ENCODE measurements at places on chromosomes 13 and 19.

GRCh38 chr19:16051254-16052025, 24.9 kb upstream of the TPM4 start:
- DNase-seq, result no peak

GRCh38 chr19:50416034-50416977, 2.4 kb upstream of the SPIB start:
- DNase-seq, result no peak

- DNase-seq, result no peak
Observed at GRCh38 chr19:41801031-41801430, 4.6 kb downstream of the CEACAM3 start.

DNA sequence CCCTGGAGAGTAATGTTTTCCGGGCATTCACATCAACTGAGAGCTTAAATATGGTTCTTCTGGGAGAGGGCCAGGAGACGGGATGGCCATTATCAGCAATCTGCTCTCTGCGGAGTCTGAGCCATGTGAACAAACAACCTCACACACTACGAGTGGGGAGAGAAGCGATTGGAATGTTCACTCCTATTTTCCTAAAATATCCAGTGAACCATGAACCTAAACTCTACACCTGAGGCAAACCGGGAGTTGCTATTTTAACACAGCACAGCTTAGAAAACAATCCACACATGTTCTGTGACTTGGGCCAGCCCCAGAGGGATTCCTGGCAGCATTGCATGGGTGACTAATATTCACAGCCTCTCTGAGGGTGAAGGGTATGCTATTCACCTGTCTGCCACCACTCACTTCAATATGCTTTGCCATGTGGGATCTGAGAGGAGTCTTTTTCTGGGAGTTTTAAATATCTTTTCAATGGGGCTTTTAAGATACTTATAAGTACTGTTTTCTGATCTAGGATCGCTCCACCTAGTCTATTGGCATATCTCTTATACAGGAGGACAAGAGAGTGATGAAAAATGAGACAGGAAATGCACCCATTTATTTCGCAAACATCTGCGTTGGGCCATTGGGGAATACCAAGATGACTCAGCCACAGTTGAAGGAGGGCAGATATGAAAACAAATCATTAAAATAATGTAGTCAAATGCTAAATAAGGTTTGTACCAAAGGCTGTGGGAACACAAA, 72.6 kb upstream of the SERP2 start:
- DNase-seq, result no peak

DNA sequence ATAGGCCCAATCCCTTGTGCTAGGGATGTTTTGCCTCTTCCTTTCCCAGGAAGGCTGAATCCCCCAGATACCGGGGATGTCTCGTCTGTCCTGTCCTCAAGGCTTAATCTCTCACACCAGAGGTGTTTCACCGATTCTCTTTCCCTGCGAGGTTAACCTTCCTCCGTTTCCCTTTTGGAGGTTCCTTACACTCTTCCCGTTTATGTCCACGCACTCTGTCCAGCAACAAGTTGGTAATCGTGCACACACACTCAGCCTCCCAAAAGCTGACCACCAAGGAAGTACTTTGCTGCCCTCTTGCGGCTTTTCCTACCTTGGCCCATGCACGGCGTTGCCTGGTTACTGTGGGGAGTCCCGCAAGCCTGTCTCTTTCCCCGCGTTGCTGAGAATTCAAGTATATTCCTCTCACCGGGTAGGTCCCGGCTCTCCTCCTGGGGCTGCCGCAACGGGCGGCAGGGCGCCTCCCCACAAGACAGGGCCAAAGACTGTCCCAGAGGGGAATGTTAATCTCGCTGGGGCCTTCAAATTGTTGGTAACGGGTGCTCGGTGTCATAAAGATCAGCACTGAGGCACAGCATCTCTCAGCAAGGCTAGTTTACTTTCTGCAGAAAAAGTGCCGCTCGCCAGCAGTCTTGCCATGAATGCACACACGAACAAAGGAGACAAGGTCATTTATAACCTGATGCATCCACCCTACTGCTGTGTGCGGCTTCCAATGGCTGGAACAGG, 36.7 kb upstream of the CD177 start:
- no peak for DNase-seq

DNA sequence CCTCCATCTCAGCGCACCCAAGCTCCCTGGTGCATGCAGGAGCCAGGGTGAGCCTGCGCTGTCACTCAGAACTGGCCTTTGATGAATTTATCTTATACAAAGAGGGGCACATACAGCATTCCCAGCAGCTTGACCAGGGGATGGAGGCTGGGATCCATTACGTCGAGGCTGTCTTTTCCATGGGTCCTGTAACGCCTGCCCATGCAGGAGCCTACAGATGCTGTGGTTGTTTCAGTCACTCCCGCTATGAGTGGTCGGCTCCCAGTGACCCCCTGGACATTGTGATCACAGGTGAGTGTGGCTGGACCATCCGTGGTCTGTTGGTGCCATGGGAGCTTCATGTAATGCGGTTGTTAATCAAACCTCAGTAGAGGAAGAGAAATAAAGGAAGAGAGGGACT, 33.0 kb downstream of the LAIR2 start:
- DNase-seq, result no peak

GRCh38 chr13:29125934-29126424, 305.8 kb downstream of the MTUS2 start:
- DNase-seq, result no peak

DNA sequence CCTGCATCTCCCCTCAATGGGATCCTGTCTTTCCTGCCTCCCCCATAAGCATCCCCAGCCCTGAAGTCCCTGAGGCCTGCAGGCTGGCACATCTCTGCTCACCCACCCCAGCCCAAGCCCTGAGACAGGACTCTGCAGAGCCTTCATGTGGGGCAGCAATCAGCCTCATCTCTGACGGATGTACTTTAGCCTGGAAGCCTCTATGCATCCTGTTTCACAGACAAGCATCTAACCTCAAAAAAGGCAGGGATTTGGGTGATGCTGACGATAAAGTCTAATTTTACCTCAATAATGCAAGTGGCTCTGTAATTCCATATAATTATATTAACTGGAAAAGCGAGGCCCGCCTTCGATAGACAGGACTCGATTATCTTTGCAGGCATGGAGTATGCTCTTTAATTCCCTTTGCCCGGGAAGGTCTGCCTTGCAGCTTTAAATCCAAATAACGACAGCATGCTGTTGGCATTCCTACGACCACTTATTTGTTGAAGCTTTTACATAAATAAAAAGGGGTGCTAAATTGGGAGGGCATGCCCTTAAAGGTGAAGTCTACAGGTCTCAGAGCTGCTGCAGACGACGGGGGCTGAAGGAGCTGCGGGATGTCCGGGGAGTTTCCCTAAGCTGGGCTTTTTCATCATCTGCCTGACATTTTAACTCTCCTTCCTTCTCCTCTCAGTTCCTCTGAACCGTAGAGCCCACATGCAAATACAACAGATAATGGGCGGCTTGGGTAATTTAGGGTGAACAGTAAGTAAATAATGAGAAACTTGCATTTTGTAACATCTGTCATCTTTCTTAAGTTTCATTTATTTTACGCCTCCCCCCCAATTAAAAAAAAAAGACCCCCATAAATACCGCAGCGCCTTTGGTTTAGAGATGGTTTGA, 211.5 kb downstream of the URI1 start:
- DNase-seq, result no peak

Data from cortex of kidney (tissue), 1 donor.